ENCODE measurements at places on chromosomes 4 and X.

- DNase-seq = no peak
These were observed 2.7 kb upstream of the NKX6-1 start for GRCh38 chr4:84501721-84502267.

- DNase-seq = peak; percentile 39
These were observed 99.1 kb upstream of the AFAP1 start for GRCh38 chr4:8038719-8039251.

GRCh38 chrX:141405853-141406492, 163.7 kb upstream of the SPANXC start:
- no peak for DNase-seq

DNA sequence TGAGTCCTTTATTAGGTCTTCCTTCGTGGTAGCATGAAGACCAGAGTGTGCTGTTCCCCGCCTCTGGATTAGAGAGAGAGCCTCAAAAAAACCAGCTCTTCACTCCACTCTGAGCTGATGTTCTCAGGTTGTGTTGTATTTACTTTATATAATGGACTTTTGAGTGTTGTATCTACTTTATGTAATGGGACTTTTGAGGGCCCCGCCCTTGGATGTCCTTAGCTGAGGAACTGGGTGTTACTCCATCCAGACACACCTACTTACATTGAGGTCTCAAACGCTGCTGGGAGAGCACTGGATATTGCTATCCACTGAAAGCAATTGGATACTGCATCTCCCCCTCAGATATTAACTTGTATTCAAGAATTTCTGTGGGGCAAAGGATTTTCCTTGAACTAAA, 28.2 kb downstream of the ATP8A1 start:
- DNase-seq = no peak

DNA sequence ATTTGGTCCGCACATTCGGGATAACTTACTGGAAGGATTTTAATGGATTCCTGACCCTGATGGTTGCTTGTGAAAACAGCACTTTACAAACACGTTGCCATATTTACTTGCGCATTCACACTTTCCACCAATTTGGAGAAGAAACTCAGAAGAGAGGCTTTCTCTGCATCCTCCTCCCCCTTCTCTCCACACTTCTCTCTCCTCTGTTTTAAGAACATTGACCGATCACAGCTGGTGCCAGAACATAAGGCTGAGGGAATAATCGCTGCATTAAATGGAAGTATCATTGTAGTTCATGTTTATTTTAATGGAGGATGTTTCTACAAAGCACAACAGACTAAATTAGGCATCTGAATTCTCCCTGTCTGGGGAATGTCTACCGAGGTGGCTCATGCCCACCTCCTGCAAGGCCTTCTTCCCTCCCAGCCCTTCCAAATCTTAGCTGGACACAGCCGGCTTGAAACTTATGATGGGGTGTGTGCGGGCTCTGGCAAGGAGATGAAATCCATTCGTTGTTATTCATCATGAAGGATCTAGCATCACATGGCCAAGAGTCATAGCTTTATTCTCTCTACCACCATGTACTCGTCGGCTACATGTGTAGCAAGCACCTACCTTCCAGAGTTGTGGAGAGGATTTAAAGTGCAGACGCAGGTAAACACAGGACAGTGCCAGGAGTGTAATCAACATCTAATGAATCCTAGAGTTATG, 204.1 kb downstream of the LDB2 start:
- no peak for DNase-seq

- DNase-seq = no peak
These were observed 181.8 kb downstream of the USP46 start for GRCh38 chr4:52477191-52477780.

GRCh38 chrX:25597551-25597950, 540.6 kb upstream of the MAGEB18 start:
- no peak for DNase-seq

DNA sequence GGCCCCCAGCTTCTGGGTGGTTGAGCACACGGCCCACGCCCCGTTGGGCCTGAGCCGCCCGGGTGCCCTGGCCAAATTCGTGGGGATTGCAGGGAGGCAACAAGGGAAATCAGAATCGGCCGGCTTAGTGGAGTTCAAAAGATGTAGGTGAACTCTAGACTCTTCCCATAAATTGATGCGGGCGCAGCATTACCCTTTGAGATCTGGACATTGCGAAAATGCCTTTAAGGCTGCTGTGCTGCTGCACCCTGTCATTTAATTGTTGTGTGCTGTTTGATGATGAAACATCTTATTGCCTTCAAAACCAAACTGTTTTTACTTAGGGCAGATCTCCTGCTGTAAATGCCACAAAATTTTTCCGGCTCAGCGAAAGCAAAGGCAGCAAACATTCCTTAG, 409 bp upstream of the MPP1 start:
- DNase-seq = no peak

DNA sequence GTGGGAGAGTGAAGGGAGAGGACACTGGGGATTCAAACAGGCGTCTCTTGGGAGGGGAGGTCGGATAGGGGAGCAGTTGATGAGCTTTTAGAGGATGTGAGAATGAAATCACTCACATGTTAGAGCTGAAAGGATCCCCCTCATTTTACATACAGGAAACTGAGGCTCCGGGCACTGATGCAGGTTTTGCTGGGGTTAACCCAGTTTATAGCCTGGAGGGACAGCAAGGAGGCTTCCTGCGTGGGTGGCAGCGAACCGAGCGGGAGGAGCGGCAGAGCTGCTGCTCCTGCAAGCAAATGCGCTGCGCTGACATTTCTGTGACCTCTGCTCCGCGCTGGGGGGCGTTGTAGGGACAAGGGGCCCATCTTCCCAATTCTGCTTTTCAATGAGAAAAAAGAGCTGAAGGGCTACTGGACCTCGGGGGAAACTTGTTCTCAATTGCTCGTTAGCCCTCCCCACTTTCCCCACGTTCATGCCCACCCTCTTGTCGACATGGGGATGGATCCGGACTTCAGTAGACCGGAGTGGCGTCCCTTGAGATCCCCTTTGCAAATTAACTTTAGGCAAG, 1.2 kb upstream of the NEUROG2 start:
- DNase-seq = no peak

DNA sequence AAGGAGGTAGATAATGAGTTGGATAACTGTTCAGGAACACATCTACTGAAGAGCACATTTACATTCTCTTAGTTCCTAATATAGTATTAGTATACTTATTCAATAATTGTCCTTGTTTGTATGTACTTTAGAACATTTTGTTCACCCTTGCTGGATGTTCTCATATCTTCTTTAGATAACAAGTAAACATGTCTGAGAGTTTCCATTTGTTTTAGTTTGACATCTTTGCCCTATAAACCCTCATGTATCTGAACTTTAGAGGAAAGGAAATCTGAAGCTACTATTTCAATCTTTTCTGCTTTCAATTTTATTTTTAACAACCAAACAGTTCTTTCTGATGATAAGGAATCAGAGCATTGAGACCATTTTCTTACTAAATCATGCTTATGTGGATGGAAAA, 518.6 kb downstream of the RPA4 start:
- no peak for DNase-seq

GRCh38 chr4:165462009-165462408, 83.2 kb downstream of the CPE start:
- DNase-seq = no peak

DNA sequence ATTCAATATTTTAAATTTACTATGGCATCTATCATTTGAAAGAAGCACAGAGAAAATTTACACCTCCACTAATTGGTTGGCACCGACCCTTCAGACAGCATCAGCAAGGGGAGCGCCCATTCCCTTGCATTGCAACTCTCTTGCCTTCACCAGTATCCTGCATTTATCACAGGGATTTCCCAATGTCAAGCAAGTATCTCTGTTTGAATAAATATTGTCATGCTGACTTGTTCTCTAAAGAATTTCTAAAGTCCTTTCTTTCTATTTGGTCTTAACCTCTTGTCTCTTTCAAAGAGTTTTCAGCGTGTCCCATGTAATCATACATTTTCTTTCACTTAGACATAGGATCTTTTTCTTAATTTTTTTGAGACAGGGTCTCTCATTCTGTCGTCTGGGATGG, 10.4 kb downstream of the DCTD start:
- no peak for DNase-seq

GRCh38 chrX:86047936-86048280, 550 bp upstream of the CHM start:
- DNase-seq = no peak

DNA sequence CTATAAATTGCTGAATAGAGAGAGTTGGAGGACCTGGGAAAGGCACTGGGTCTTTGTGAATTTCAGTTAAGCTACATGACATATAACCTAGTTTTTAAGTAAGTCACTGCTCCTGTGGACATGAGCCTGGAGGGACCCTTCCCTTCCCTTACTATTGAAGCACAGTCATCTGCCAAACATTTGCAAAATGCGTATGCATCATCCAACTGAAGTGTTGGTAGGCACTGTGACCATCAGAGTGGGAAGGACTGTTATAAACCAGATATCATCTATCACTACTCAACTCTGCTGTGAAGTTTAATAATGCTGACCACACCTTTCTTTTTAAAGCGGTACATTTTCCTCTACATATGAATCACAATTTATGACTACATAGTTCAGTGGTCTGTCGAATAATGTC, 5.2 kb downstream of the GABRA3 start:
- DNase-seq = no peak

- DNase-seq = no peak
These were observed 272.5 kb downstream of the ARHGAP10 start for GRCh38 chr4:148004228-148004857.

GRCh38 chrX:70434352-70434866, 10.2 kb upstream of the DLG3 start:
- peak; percentile 75 for DNase-seq

GRCh38 chrX:37424000-37424429, 74.9 kb downstream of the PRRG1 start:
- no peak for DNase-seq

DNA sequence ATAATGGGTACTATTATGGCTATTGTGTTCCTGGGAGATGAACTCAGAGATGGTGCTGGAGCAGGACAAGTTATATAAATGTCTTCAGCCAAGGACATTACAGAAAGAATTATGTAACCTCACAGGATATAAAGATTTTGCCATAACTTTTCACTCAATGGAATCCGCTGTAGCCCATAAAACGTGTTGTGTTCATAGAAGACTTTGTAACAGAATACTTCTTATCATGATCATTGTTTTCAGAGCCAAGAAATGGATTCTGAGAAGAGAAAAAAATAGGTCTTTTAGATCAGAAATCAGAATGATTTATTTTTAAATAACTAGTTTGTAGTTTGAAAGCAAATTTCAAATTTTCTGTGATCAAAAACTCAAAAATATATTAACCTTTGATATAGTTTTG, 441.0 kb upstream of the TENM3 start:
- DNase-seq = no peak

DNA sequence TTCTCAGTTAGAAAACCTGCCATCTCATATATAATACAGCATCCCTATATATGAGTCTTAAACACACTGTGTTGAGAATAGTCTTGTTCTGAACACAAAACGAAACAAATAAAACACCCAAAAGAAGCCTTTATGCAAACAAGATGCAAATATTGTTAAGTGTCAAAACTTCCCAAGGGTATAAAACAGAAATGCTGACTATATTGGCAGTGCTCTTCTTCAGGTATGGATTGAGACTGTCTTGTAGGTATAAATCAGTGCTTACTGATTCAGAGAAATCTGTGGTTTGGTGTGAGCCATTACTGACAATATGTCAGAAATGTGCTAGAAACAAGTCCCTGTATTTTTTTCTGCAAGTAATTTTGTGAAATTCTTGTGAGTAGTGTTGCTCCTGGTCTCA, 82.8 kb upstream of the CTSO start:
- DNase-seq = no peak

- DNase-seq = peak; percentile 22
These were observed at the start of gene PRKX for GRCh38 chrX:3713225-3713936. Gene PRKX, minus strand, starts transcription at chrX:3713649. Its CDS starts 396 bp downstream, at chrX:3713253.

GRCh38 chrX:9772943-9773342, 7.3 kb upstream of the GPR143 start:
- DNase-seq = no peak

- DNase-seq = no peak
These were observed 230.6 kb upstream of the CPEB2 start for GRCh38 chr4:14771504-14772175.

DNA sequence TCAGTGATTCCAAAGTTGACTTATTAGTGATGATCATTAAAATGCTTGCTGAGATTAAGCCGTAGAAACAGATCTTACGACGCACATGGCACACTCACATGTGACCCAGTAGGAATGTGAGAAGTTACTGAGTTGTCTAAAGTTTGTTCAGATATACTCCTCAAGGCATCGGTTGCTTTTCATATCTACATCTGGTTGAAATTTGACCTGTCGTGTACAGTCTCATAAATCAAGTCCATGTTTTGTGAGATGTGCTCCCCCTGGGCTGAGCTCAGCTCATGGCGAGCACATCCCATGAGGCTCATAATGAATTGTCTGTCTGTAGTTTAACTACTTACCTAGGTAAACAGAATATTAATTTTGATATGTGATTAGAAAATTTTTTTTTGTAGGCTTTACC, 67.0 kb downstream of the TNIP2 start:
- no peak for DNase-seq

- DNase-seq = no peak
These were observed 24.8 kb upstream of the TMSB4X start for GRCh38 chrX:12949927-12950656.

DNA sequence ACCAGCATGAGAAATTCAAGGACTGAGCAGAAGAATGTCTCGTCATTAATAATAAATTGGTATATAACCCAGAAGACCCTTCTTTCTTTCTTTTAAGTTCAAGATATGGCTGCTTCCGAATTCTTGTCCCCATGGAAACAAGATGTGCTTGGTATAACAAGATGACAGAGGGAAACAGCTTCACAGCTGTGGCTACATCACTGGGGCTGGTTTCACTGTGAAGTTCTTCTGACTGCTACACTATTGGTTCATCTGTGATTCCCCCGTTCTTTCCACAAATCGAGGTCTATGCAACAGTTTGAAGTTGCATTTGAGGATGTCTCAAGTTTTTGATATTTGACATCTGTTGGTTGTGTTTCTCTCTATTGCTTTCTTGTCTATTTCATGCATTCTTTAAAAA, 12.3 kb upstream of the DTHD1 start:
- no peak for DNase-seq

DNA sequence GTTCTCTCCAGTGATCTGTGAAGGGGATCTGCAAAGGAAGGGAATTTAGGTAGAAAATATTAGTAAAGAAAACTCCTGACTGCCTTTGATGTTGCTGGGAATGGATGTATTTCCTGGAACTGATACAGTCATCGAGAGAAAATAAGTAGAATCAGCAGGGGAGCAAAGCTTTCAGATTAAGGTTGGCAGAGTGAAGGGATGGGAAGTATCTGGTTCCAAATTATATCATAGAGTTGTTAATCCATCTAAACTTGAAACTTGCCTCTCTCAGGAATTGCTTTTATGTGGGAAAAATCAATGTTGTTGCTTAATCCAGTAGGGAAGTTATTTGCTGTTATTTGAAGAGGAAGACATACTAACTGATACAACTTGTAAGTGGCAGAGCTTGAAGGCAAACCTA, 19.3 kb downstream of the EPHA5 start:
- no peak for DNase-seq

- DNase-seq = no peak
These were observed 373.6 kb downstream of the FBXW7 start for GRCh38 chr4:152162331-152162697.

All from NCI-H2171 (cell line).